ENCODE measurements at places on chromosomes 7 and 10.
A peak's percentile ranks its signal among the peaks of the same experiment; 100 is the strongest.

DNA sequence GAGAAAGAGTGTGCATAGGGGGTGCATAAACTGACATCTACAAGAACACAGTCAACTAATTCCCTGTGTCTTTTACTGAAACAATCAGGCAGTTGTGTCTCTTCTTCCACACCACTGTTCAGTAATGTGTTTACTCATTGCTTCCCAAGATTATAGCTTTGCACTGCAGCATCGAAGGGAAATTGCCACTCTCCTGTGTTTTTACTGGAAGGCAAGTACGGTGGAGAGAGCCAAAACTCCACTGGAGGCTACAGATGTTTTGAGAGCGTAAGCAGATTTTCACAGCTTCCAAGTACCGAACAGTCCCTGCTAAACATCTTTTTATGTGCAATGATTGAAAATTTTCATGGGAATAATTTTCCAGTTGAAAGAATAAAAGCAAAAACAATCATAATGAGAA, 510.5 kb upstream of the AKR1E2 start:
- DNase-seq = no peak

DNA sequence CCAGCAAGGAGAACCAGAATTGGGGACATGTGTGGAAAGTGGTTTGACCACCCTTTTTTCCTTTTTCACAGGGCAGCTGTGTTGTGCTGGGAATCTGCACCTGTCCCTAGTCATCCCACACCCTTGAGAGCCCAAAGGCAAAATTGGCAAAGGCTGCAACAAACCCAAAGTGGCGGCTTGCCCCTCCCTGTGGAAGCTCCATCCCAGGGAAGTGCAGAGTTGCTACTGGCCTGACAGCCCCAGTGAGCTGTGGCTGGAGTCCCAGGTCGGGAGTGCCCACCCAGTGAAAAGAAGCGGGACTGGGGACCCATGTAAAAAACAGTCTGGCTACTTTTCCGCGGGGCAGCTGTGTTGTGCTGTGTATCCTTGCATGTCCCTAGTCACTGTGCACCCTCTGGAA, 109.1 kb upstream of the GRM3 start:
- no peak for DNase-seq

DNA sequence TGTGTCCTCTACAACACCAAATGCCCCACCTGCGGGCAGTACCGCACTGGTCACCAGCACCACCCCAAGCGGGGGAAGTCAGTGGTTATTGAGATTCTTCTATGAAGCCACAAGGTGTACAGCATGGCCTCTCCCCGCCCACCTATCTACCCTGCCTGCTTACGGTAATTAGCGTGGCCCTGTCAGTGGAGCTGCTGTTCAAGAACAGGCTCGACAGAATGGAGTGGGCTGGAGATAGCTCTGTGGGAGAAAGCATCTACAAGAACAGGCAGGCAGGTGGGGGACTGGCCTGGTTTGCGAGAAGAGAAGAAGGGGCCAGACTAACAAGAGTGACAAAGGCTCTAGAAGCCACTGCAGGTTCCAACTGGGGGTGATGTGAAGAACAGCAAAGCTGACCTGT, 108.3 kb downstream of the RNF216 start:
- no peak for DNase-seq

- DNase-seq = peak; percentile 27
Measured at GRCh38 chr10:60042262-60042661, 135.9 kb upstream of the CCDC6 start.

- no peak for DNase-seq
Measured at GRCh38 chr10:86299562-86299961, 67.0 kb downstream of the GRID1 start.

DNA sequence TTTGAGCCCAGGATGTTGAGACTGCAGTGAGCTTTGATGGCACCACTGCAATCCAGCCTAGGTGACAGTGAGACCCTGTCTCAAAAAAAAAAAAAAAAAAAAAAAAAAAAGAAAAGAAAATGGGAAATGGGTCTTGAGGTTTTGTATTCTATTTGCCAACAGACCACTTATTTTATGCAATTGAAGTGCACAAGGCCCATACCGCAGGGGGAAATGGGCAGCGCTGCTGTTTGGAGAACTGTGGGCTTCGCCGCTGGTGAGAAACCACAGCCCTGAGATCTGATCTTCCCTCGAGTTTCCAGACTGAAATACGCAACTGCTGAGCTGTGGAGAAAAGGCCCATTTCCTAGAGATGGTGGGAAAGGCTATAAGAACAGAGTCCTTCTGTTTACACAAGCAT, 512.0 kb downstream of the TCERG1L start:
- DNase-seq = no peak

- no peak for DNase-seq
Measured at GRCh38 chr7:47905076-47905920, 43.0 kb downstream of the PKD1L1 start.

DNA sequence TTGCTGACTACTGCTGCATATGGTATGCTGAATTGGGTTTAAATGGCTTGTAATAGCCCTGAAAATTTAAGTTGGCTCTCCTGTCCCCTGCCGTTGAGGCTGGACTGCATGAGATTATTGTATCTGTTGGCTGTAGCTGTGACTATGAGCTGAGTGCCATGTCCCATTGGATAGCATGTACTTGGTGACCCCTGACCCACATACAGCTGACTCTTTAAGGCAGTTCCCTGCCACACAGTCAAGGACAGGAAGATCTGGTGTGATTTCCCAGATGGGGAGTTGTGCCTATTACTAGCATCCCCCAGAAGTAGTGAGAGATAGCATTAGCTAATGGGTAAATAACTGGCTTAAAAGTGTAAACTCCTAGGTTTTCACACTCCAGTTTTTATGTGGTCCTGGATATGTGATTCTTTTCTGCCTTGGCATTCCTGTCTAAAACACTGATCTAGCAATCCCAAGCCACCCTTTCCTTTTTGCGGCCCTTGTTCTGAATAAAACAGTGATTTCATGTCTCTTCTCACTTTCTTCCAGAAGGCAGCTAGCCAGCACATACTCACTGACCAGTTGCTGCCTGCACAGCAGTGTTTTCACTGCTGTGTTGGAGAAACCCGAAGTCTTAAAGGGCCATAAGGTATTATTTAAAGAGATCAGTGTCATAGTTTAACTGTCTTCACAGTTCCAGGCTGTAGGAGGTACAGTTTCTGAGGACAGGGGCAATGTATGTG, 35.9 kb downstream of the LRRC4 start:
- DNase-seq = no peak

GRCh38 chr10:113922787-113923570, 68.5 kb downstream of the NHLRC2 start:
- DNase-seq = no peak

DNA sequence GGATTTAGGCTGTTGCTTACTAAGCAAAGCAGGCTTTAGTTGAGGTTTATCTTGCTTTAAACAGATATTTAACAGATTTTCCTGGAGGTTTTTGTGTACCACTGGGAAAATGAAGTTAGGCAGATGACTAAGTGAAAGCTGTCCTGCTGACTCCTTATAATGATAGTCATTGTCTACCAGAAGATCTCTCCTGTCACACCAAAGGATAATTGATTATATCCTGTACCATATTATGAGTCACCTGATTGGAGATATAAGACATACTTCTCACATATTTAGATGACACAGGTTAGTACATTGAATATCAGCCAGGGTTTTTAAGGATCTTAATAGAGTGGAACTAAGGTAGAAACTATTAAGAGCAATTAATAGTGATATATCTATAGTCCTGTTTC, 68.4 kb downstream of the PTEN start:
- no peak for DNase-seq

- DNase-seq = no peak
Measured at GRCh38 chr10:306675-307185, 171.5 kb downstream of the ZMYND11 start.

DNA sequence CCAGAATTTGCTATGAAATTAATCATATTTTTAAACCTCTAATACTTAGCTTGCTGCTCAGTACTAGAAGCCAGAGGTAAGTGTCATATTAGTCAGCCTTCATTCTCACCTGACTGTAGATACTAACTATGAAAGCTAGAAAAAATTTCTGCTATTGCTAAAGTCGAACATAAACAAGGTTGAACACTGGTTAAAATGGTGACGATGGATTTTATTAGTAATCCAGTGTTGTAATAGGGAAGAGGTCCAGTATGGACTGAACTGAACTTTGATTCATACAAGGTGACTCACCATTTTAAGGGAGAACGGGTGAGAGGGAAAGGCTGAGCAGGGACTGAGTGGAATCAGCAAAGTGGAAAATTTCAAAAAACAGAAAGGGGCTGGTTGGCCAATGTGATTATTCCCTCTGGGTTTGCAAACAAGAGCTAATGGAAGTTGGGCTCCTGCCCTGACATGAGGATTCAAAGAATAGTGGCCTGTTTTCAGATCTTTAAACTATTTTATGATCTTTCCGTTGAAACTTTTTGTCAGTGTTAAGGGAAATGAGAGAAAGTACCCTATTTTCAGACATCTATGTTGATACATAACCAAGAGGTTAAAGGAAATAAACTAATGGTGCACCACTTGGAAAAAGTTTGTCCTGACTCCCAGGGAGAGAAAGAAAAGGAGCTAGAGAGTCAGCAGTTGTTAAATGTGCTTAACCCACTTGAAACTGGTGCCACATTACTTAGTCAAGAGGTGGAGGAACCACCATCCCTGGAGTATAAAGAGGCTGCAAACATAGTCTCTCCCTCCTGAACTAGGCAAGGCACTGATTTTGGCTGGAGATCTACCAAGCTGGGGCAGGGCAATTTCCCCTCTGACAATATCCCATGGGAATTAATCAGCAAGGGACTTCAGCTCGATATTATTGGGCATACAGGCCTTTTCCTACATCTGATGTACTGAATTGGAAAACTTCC, 15.3 kb upstream of the AKR1C1 start:
- DNase-seq = no peak

DNA sequence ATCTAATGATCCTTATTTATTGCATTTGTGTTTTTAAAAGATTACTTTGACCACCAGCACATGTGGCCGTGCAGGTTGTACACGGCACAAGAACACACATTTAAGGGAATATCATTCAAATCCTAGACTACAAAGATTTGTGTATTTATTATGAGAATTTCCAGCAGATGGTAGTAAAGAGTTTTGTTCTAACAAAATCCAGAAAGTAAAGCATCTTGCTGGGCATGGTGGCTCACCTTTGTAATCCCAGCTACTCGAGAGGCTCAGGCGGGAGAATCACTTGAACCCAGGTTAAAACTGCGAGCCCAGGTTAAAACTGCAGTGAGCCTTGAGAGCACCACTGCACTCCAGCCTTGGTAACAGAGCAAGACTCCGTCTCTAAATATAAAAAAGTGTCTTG, 31.5 kb downstream of the MACROH2A2 start:
- no peak for DNase-seq

GRCh38 chr10:10870523-10871241, 147.0 kb upstream of the CELF2 start:
- DNase-seq = no peak

- peak; percentile 90 for DNase-seq
Measured at GRCh38 chr7:75994388-75995051, at the start of gene TMEM120A. TMEM120A (minus strand) TSS chr7:75994595; CDS start chr7:75994570, 25 bp downstream.

Data from NCI-H1092 treated with DMSO at 0.1 percent for 48 hours (cell line).